ENCODE measurements at places on chromosomes 1 and 21. TPM values are rescaled to one million over a fixed set of nuclear protein-coding genes. Genes with fewer than 3 reads are reported as not detected.

SPTA1 gene
- total RNA-seq = not detected

DNA sequence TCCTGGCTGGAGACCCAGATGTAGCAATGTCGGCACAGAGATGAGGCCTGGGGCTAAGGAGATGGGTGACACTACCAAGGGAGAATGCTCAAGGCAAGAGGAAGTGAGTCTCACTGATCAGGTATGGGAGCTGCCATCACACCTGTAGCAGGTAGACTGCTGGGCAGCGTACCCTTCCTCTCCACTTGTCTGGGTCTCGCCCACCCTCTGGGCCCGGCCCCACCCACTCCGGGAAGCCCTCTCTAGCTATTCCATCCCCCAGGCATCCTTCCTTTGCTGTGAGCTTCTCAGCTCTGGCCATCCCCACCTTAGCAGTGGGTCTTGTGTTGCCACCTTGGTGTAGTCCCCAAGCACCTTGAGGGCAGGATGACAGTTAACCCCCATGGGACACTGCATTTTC is 87.7 kb upstream of the EDN2 start:
- no peak for DNase-seq

DNA sequence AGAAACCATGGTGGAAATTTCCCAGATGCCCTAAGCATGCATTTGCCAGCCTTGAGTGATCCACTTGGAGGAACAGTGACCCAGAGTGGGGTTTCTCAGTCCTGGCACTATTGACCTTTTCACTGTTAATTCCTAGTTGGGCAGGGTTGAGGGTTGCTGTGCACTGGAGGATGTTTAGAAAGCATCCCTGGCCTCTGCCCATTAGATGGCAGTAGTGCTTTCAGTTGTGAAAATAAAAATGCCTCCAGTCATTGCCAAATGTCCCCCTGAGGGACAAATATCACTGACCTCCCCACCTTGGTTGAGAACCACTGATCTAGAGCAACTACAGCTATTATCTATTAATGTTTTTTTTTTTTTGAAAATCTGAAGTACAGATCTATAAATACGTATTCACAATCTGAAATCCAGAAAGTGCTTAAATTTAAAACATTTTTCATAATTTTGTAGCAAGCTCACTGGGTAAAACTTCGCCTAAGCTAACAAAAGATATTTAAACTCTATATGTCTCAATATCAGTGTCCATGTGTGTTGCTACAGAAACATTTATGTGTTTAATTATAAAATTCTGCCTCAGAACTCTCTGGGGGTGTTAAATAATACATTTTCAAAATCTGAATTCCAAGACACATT is 27.3 kb downstream of the F3 start:
- DNase-seq = peak; percentile 37

GRCh38 chr1:36344395-36344680 is 20.9 kb upstream of the EVA1B start:
- DNase-seq = no peak

DIO1 gene
- not detected for total RNA-seq

All from fibroblast of villous mesenchyme (primary cell).